ENCODE measurements at places on chromosomes 11 and 22.

GRCh38 chr22:23689414-23689813, 1.4 kb upstream of the RGL4 start:
- no peak for DNase-seq

DNA sequence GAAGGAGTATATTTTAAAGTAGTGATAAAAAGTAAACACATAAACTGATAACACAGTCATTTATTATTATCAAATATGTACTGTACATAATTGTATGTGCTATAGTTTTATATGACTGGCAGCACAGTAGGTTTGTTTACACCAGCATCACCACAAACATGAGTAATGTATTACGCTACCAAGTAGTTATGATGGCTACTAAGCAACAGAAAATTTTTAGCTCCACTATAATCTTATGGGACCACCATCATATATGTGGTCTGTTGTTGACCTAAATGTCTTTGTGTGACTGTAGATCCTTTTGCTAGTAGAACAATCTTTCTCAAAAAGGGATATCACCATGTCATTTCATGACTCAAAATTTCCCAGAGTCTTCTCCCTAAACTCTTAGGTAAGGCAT, 93.5 kb downstream of the LARGE2 start:
- no peak for DNase-seq

DNA sequence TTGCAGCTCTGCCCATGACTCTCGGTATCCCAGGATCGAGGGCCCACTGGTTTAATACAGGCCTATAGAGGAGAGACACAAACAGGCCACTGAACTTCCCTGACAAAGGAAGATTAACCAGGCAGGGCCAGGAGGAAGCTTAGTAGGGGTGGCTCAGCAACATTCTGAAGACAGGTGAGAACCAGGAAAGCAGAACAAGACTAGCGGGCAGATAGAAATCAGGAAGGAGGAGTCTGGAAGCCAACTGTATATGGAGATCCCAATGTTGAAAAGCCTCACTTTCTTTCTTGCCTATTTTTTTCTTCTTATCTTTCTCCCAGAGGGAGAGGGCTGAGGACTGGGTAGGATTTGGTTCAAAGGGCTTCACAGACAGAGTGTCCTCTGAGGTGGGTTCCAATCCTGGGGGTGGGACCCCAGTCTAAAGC, 5.4 kb downstream of the PI4KA start:
- no peak for DNase-seq

DNA sequence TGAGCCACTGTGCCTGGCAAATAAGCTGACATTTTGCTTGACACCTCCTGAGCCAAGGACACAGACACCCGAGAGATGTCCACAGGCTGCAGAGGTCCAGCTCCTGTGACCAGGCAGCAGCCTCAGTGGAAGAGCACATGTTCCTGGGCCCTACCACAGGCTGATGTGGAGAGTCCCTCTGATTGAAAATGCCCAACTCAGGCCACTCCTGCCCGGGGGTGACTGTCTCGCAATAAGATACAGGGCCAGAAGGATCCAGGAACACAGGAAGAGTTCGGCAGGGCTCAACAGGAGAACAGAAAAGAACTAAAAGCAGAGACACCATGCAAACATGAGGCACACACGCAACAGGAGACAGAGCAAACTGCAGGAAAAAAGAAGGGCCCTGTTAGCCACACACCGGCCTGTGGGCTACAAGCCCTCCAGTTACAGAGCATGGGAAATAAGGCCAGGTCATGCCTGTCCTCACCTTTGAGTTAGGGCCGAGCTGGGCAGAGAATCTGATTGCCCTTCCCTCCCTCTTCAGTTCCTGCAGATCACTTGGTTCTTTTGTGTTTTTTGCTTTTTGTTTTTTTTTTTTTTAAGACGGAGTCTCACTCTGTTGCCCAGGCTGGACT, 28.3 kb upstream of the MALAT1 start:
- no peak for DNase-seq

DNA sequence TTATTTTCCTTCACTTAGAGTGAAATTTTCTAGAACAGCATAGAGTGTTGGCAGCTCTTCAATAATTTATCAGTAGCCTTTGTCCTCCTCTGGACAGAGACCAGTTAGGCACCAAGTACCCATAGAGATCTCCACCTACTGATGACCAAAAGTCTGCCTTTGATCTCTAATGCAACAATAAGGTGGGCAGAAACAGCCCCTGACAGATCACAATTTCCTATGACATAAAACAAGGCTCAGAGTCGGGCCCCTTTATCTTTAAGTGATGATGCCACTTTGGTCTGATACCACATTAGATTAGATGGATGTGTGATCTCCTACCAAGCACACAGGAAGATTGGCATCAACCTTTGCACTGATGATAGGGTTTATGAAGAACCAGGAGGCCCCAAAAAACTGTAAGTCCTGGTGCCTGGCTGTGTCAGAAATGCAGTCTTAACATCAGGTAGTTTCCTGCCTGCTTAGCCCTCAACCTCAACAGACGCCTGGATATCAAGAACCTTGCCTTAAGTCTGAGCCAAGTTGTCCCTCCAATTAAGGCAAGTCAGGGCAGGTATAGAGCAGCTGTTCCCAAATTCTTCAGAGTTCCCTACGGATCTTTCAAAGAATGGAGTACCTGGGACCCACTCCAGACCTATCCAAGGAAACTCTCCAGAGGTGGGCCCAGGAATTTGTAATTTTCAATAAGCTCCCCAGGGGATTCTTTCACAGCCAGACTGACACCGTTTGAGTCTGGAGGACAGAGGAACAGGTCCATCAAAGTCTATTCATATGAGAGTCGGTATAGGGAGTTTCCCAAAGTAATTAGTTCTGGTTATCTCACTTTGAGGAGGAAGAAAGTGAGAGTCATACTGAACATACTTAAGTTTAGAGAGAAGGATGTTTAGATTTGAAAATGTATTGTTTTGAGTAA, 30.6 kb upstream of the TMPRSS4 start:
- no peak for DNase-seq

DNA sequence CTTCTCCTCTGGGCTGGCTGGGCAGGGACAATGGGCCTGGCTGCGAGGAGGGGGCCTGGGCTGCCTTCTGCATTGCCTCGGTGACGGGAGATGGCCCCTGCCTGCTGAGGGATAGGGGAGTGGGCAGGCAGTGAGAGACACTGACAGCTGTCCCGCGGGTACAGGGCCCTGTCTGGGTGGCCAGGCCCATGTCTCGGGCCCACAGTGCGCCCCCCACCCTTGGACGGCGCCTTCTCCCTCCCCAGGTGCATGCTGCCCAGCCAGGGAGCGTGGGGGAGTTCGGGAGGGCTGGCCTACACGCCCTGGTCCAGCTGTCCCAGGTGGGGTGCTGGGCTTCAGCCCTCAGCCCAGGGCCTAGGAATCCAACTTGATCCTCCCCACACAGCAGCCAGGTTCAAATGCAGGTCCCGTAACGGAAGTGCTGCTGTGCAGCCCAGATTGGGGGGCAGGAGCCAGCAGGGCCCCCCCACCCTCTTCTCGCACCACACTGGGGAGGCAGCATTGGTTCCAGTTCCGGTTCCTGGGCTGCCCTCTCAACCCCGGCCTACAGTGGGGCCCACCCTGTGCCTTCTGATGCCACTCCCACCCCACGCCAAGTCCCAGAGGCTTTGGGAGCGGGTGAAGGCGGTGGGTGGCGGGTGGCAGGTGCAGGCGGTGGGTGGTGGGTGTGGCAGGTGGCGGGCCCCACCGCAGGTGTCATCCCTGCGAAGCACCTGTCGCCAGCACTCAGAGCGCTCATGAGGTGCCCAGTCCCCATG, 7.3 kb upstream of the TSSC4 start:
- no peak for DNase-seq

GRCh38 chr11:68467201-68467834, 6.8 kb downstream of the PPP6R3 start:
- DNase-seq, result no peak

DNA sequence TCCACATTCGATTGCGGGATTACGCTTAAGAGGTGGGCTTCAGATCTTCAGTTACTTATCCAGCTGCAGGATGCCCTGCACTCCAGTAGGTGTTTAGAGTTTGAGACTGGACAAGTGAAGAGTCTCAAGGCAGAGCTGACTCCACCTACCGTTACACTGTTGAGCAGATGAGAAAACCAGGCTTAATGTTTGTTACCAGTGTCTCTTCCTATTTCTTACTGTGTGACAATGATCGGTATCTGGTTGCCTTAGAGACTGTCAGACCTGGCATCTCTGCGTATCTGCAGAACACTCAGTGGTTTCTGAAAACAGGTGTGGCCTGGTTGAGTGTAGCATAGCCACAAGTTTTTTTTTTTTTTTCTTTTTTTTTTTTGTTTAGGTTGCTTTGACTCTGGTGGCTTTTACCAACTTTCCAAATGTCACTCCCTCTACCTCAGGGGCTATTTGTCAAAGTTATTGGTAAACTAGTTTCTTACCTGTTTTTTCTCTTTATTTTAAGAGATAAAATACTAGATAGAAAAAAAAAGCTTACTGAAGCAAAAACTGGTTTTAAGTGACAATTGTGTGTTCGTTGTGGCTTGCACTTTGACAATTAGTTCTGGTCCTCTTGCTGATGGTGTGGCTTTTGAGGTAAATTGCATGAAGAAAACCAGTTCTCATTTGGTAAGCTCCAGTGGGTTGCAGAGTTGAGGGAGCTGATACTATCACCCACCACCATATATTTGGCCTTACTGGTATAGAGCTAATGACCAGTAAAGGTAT, 284.8 kb downstream of the ETS1 start:
- no peak for DNase-seq

Measured in cerebellar nuclear complex (tissue), 1 donor.